ENCODE measurements at places on chromosomes 3 and 15. TPM values are rescaled to one million over a fixed set of nuclear protein-coding genes. Genes with fewer than 3 reads are reported as not detected.

SMCO1 gene
- not detected for polyA plus RNA-seq

HIGD2B gene
- 0.45 TPM for polyA plus RNA-seq

HRG gene
- not detected for polyA plus RNA-seq

EOGT gene
- polyA plus RNA-seq: 11.9 TPM

GRCh38 chr3:127165694-127166485 is 27.0 kb upstream of the PRR23E start:
- DNase-seq: no peak
- H3K4me1 ChIP-seq: no peaks in the 10 kb centered on the region
- H3K27me3 ChIP-seq: no peaks in the 10 kb centered on the region
- H3K27ac ChIP-seq: no peak overlapping the region

- H3K36me3 ChIP-seq: no peaks in the 10 kb centered on the region
- H3K4me3 ChIP-seq: no peak overlapping the region
- H3K27me3 ChIP-seq: no peaks in the 10 kb centered on the region
- no peaks in the 10 kb centered on the region for H3K4me1 ChIP-seq
- DNase-seq: no peak
Measured at GRCh38 chr15:27855137-27855536, 244.0 kb downstream of the OCA2 start.

GRCh38 chr3:159208050-159208449 is 406.2 kb downstream of the MFSD1 start:
- H3K36me3 ChIP-seq: no peaks in the 10 kb centered on the region
- no peak overlapping the region for H3K4me3 ChIP-seq
- no peaks in the 10 kb centered on the region for H3K27me3 ChIP-seq
- H3K27ac ChIP-seq: no peak overlapping the region

DNA sequence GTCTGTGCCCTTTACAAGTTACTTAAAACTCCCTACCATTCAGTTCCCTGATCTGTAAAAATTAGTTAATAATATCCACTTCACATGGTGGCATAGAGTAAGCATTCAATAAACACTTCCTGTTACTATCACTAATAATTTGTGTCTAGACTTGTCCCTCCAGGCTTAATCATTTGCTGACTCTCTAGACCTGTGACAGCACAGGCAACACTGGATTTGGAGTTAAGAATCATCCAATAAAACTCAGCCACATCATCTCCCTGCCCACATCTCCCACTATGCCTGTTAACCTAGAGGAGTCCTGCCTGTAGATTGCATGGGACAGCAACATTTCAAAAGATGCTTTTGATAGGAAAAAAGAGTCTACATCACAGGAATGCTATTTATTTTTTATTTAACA is 564.6 kb downstream of the MFSD1 start:
- H3K27ac ChIP-seq: no peak overlapping the region
- H3K4me1 ChIP-seq: no peaks in the 10 kb centered on the region
- DNase-seq: no peak
- H3K36me3 ChIP-seq: no peaks in the 10 kb centered on the region

GRCh38 chr3:134030379-134031347 is 938 bp upstream of the SLCO2A1 start:
- H3K36me3 ChIP-seq: no peaks in the 10 kb centered on the region
- peaks cover 7% of the 10 kb centered on the region for H3K4me1 ChIP-seq
- no peak overlapping the region for H3K27ac ChIP-seq
- peaks cover 48% of the 10 kb centered on the region for H3K27me3 ChIP-seq

Measured in GM23338 (cell line).